GM12892 (cell line): ENCODE measurements at places on chromosomes 13 and 19.
A peak's percentile ranks its signal among the peaks of the same experiment; 100 is the strongest.

DNA sequence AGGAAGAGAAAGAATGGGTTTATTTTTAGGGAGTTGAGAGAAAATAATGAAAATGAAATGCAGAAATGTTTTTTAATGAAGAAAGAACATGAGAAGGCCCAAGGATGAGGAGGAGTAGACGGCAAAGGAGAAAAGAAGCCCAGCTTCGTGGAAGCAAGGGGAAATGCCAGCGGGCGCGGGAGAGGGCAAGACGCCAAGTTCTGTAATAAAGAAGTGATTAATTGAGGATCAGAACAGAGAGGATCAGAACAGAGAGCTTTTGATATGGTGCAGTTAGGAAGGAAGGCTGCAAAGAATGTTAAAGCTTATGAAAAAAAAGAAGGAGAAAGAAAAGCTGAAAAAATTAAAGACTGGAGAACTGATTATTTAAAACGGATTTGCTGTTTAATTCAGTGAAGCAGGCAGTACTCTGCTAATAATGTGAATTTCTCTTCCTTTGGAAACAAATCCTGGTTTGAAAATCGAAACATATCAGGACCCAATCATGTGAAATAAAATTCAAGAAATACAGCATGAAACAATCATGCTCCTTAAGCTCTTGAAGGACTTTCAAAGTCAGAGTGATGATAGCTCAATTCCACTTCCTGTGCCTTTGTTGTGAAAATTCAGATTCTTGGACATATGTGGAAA, 99.3 kb upstream of the SOX1 start:
- DNase-seq = no peak

DNA sequence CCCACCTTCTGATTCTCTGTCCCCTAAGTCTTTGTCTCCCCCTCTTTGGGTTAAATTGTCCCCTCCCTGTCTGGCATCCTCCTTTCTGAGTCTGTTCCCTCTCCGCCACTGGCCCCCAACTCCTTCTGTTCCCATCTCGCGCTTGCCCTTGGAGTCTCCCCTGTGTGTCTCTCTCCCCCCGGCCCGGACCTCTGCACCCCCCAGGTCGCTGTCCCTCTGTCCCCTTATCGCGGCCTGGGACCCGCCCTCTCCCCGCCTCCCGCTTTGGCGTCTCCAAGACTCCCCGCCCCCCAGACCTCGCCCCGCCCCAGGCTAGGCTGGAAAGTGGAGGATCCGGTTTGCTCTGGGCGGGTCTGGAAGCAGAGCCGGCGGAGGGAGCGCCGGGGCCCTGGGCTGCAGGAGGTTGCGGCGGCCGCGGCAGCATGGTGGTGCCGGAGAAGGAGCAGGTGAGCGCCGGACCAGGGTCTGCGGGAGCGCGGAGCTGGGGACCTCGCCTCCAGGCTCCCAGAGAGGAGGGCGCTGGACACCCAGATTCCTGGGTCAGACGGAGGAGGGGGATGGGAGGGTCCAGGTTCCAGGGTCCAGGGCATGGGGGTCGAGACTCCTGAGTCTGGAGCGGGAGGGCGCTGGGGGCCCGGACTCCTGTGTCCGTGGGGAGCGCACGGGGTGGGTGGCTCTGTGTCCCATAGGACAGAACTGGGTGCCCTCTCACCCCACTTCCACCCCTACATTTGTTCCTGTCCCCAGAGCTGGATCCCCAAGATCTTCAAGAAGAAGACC, at the start of gene TRPM4:
TRPM4 (plus strand) TSS at position 348 of the 780 bp plus-strand sequence; CDS start at position 423, 75 bp downstream.
- DNase-seq = no peak

GRCh38 chr19:12698138-12698537, 1.7 kb upstream of the FBXW9 start:
- no peak for DNase-seq

GRCh38 chr13:23583491-23583890, 13.3 kb downstream of the TNFRSF19 start:
- DNase-seq = no peak

DNA sequence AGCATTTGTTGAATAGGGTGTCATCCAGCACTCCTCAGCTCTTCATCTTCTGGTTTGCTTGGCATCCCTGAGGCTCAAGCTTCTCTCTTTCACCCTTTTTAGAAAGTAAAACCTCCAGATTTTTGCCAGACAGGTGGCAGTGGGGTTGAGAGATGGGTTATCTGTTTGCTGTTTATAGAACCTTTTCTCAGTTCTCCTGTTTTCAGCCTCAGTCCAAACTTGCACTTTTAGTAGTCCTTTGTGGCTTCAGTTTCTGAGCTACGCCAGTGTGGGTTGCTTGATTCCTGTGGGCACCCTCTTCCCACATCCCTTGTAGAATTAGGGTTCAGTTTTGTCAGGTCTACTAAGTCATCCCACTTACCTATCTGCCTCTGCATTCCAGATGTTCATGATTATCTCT, 147.9 kb downstream of the PAN3 start:
- DNase-seq = no peak

GRCh38 chr13:77800219-77800618, 102.7 kb downstream of the SLAIN1 start:
- DNase-seq = no peak

- no peak for DNase-seq
These were observed 3.2 kb downstream of the ARHGAP35 start for GRCh38 chr19:46863818-46864629.

DNA sequence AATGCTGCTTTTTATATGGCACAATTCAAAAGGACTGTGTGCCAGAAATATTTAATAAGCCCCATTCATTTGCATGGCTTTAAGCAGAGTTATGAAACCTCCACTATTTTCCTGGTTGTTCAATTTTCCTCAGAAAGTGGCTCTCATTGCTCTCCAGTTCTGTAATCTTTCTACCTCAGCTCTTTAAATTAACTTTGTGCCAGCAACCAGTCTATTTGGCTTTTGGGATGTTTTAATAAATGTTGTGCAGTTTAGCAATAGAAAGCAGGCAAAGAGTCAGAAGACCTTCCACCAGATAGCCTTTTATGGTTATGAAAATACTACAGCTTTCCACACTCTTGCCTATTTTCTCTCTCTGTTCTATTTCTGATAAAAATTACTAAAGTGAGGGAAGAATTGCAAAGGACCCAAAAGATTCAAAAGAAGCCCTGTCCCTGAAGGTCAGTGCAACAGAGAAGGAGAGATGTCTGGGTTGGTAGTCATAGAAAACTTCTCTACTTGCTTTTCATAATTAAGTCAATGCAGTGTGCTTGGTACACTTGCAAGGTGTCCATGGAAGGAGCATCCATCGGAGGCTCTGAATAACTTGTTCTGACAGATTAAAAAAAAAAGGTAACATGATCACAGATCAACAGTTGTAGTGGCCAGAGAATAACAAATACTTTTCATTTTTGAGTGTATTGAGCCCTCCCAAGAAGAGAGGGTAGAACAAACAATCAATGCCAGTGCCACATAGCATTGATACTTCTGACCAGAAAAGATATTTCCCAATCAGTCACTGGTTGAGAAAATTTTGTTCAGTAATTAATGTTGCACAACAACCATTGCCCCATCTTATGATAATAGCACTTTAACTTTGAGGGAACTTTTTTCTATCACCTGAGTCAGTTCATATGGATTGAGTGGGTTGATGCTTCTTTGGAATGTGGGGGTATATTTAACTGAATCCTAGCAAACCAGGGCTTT, 48.4 kb upstream of the SPRY2 start:
- no peak for DNase-seq

GRCh38 chr13:20053016-20053415, 94.5 kb downstream of the ZMYM2 start:
- DNase-seq = no peak

- no peak for DNase-seq
These were observed 20.1 kb upstream of the NANOS2 start for GRCh38 chr19:45934551-45935230.

GRCh38 chr13:56166864-56167263, 973.9 kb upstream of the PRR20A start:
- DNase-seq = no peak

DNA sequence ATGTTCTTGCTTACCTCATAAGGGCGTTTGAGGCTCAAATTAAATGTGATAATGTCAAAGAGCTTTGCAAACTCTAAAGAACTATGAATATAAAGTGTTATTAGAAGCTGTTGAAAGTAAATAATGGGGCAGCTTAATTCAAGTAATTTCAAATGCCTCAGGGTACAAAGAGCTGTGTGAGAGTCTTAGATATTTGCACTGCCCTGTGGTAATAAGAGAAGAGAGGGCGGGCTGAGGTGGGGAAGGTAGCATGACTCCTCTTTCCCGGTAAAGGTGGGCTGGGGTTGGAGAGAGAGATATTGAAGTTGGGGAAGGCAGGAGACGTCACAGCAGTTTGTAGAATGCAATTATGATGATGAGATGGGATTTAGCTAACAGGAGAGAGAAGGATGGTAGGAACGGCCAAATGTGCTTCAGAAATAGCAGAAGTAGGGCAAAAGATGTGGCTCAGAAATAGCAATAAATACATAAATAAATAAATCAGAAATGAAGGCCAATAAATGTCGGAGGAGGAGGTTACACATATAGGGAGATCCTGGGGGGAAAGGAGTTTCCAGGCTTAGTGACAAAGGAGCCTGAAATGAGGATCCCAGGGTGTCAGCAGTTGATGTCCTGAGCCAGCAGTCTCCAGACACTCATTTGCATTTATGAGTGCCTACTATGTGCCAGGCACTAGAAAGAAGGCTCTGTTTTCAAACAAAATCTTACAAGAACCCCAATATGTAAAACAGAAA, 35.7 kb upstream of the RCBTB2 start:
- DNase-seq = no peak

GRCh38 chr13:46531953-46532352, 21.0 kb upstream of the LRCH1 start:
- DNase-seq = no peak

- no peak for DNase-seq
These were observed 115.1 kb downstream of the KCNRG start for GRCh38 chr13:50130123-50130946.

DNA sequence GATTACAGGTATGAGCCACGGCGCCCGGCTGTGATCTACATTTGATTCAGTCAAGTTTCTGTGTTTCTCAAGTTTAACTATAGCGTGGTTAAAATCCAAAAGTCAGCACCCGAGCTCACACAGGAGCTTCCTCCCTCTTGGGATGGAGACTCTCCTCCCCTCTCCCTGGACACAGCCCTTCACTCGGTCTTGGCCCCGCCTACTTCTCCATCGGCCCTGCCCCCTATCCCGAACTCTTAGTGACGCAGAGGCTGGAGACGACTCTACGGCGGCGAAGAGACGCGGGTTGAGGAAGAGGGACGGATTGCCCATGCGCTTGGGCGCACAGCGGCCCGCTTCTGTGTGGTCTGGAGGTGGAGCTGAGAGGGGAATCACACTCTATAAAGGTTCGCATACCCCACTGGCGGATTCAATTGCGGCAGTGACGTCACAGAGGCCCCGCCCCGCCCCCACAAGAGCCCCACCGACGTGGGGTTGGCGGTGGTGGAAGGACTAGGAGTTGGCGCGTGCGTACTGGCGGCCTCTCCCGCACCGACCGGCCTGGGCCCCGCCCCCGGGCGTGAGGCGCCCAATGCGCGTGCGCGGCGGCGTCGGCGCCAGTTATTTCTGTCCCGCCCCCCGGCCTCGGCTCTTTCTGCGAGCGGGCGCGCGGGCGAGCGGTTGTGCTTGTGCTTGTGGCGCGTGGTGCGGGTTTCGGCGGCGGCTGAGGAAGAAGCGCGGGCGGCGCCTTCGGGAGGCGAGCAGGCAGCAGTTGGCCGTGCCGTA, at the start of gene TRIM28:
TRIM28 (plus strand) TSS at position 239 of the 765 bp plus-strand sequence. CDS start 694 bp downstream, outside the sequence.
- DNase-seq = peak; percentile 100

- no peak for DNase-seq
These were observed 45.6 kb downstream of the ZNF283 start for GRCh38 chr19:43872547-43873336.

DNA sequence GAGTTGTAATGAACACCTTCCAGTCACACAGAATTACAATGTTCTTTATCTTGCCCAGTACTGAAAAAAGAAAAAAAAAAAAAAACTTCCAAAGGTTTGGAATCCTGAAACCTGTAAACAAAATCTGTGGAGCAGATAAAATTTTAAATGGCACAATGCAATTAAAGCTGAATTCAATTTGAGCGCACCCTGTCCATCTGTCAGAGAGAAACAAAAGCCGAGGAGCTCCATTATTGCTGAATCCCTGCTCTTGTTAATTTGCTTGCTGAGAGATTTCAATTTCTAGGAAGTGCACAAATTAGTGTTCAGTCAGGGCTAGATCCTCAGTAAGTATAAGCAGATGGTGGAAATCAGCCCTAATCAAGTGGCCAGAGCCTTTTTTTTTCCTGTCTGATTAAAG, 65.2 kb downstream of the DACH1 start:
- no peak for DNase-seq
